ENCODE measurements at places on chromosomes 11 and 22. TPM values are rescaled to one million over a fixed set of nuclear protein-coding genes. Genes with fewer than 3 reads are reported as not detected.

Gene IGF2
- 467 TPM for total RNA-seq

Gene OR8U1
- not detected for total RNA-seq

DNA sequence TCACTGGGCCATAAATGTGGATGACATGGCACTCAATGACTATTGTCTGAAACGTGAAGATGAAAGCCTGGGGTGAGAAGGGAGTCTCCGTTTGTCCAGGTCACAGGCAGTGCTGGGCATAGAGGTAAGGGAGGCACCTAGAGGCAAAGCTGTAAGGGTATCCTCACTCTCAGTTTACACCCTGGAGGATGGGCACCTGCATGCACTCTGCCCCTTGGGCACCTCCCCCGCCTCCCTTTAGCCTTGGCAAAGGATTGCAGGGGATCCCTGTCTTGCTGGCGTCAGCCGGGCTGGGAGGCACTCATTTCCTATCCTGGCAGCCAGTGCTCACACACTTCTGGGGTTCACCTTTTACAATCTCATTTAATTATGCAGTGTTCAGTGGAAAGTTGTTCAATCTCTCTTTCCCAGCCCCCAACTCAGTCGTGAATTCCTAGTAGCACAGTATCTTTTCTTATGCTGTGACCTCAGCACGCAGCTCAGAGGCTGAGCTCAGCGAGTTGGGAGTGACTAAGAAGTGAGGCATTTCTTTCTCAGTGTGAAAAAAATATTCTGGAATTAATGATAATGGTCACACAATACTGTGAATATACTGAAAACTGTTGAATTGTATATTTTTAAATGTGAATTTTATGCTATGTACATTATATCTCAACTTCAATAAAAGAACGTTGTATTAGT lies 866.6 kb downstream of the BRD1 start:
- DNase-seq, result no peak

DNA sequence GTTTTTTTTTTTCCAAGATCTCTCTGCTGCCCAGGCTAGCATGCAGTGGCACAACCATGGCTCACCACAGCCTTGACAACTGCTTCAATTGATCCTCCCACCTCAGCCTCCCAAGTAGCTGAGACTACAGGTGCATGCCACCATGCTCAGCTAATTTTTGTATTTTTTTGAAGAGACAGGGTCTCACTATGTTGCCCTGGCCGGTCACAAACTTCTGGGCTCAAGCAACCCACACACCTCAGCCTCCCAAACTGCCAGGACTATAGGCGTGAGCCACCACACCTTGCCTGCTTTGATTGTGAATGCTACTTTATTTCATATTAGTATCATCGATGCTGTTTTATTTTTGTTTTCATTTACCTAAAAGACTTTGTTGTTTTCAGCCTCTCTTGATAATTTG lies 81.5 kb upstream of the GNAZ start:
- no peak for DNase-seq

DNA sequence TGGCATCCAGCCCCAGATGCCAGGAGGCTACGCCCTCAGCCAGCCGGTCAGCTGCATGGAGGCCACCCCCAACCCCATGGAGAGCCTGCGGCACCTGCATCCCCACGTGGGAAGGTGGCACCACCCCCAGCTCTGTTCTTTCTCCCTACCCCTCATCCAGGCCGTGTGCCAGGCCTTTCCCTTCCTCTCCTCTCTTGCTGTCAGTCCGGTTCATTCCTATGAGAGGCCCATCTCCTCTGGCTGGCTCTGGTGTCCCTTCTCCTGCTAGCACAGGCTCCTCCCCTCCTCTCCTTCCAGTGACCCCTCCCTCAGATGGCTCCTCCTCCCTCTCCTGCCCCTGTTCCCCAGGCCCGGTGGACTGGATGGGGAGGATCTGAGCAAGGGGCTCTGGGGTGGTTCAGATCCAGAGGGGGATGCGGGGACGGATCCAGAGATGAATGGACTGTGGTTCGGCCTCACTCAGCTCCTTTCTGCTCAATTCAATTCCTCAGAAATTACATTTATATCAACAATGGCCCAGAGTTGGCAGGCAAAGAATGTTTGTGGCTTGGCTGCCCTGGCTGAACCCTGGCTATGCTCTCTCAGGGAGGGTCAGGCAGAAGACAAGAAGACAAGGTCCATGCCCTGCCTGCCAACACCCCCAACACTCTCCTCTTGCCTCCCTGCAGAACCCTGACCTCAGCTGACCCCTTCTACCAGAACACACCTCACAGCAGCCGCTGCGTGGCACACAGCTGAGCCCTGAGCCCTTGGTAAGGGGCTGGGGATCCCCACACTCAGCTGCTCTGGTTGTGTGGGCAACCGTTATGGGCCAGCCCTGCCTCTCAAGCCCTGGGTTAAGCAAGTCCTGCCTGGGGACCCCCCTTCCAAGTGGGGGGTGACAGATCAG lies 18.5 kb upstream of the LRRC10B start:
- DNase-seq, result no peak

- DNase-seq, result peak; percentile 61
Observed at GRCh38 chr11:12674936-12675696, 895 bp downstream of the TEAD1 start.

DNA sequence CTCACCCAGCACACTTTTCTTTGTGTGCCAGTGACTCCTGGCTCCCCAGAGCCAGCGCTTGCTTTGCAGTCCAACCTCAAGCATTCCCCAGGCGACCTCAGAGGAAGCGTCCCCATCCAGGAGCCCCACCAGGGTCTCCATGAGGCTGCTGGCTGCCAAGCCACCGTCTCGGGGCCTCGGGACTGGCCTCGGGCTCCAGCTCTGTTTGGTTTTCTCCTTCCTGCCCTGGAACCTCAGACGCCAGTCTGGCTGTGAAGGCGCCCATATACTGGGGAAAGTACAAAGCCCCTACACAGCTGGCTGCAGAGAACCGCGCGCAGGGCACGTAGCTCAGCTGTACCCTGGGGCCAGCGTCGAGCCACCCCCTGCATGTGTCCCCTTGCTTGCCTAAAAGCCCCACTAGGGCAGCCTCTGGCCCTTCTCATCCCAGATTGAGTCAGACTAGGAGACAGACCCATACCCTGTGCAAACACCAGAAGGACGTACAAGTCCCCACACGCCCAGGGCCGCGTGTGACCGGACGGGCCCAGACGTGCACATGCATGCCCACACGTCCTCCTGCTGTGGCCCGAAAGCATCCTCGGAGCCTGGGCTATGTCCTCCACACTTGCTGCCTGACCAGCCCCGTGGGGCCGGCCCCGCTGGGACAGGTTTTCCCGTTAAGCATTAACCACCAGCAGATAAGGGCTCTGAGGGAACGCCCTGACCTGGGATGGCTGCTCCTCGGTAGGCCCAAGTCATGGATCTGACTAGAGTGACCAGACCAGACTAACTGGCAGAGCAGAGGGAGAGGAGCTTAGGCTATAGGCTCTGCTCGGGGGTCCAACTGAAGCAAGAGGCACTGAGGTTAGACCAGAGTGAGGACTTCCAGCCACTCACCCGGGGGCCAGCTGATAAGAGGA lies 4.2 kb upstream of the SYT8 start:
- DNase-seq, result no peak

Data from skin of body (tissue), 3 donors.